ENCODE measurements at places on chromosomes 11 and 22.

DNA sequence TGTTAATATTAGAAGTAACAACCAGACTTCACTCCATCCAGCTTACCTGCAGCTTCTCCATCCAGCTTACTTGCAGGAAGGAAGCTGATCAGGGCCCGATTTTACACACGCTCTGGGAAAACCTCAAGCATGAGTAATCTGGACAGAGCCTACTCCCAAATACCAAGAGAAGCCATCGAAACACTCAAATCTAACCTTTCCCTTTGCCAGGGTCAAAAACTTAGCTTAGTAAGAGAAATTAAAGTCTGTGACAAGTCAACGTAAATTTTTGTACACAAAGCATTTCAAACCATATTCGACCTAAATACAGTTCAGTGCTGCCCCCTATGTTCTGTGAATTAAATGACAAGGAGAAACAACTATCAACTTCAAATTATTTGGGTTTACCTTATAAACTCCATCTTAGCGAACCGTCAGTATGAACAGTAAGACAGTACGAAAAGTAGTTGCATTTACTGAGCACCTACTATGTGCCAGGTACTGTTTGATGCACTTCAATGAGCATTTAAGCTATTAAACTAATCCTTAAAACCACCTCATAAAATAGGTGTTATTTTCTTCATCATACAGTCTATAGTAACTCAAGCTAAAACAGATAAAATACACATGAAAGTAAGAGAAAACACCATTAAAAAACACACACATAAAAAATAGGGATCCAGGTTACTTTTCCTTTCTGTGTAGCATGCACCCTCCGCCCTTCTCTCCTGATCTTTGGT lies 36.9 kb downstream of the ARFGAP3 start:
- no peak for DNase-seq

GRCh38 chr22:27680636-27681035 lies 120.9 kb downstream of the MN1 start:
- no peak for DNase-seq

DNA sequence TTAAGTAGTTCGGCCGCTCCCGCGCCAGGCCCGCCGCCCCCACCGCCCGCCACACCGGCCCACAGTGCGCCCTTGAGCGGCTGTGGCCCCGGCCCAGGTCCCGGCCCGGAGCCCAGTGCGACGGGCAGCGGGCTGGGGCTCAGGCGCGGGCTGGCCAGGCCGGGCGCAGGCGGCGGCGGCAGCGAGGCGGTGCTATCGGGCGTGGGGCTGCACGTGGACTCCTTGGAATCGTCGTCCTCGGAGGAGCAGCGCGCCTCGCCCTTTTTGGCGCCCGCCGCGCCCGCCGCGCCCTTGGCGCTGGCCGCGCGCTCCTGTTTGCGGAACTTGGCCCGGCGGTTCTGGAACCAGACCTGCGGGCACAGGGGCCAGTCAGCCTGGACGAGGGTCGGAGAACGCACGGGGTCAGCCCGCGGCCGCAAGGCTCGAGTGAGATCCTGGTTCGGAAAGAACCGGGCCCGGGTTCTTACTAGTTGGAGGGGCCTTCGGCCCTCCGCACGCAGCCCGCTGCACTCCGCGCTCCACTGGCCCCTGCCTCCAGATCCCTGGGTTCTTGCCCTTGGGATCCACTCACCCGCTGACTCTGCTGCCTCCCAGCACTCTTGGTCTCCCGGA lies 4.0 kb downstream of the PHOX2A start:
- no peak for DNase-seq

- DNase-seq, result no peak
Observed at GRCh38 chr11:57751676-57752253, at the start of gene BTBD18. Gene BTBD18, minus strand, starts transcription at chr11:57751819. Its CDS starts 631 bp downstream, at chr11:57751188.

DNA sequence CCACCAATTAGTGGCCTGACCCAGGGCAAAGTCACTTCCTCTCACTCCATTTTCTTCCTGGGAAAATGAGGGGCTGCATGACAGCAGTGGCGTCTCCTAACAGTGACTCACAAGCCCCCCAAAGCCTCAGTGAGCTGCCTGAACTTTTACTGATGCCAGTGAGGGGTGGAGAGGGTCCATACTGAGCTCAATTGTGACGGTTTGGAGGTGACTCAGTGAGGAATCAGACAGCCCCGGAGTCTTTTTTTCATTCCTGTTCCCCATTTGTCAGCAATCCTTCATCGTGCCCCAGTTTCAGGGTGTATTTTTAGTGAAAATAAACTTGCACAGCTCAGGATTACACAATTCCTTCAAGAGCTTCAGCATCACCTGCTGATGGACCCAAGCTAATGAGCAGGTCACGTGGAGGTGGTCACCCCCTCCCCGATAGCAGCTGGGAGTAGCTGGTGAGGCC lies 30.1 kb upstream of the RASD2 start:
- no peak for DNase-seq

GRCh38 chr11:17273668-17274282 lies 2.8 kb upstream of the NUCB2 start:
- DNase-seq, result no peak

- DNase-seq, result no peak
Observed at GRCh38 chr11:11582011-11582701, 39.6 kb downstream of the GALNT18 start.

DNA sequence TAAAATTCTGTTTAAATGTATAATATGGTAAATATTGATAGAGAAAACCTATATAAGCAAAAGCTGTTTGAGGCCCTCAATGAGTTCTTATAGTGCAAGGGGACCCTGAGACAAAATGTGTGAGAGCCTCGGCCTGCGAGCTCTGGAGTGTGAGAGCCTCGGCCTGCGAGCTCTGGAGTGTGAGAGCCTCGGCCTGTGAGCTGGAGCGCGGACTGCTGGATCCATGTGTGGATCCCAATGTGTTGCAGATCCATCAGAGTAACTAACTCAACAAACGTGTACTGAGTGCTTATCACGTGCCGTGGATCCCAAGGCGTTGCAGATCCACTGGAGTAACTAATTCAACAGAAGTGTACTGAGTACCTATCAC lies 6.0 kb downstream of the RTL6 start:
- no peak for DNase-seq

- DNase-seq, result no peak
Observed at GRCh38 chr22:48923165-48923865, 904.4 kb downstream of the BRD1 start.

GRCh38 chr11:59802639-59803176 lies 7.9 kb downstream of the MRPL16 start:
- DNase-seq, result peak; percentile 14

GRCh38 chr22:39098576-39098975 lies 1.5 kb downstream of the APOBEC3H start:
- no peak for DNase-seq

GRCh38 chr11:16775614-16776283 lies 37.3 kb downstream of the C11orf58 start:
- no peak for DNase-seq

GRCh38 chr22:48683640-48684039 lies 1144.0 kb downstream of the BRD1 start:
- DNase-seq, result no peak

DNA sequence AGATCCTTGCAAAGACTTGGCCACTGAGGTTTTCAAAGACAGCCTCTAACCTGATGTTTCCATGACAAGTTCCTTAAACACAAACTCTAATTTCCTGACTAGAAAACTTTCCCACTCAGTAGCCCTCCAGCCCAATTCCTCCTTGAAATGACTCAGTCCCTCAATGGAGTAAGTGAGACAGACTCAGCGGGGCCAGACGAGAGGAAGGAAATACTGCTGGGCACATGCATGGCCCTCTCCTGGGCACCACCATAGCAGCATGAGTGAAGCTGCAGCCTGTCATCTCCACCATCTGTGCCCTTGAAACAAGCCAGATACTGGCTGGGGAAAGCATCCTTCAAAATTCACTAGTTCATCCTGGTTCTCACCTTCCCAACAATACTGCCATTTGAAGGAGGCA lies 76.2 kb upstream of the GDPD4 start:
- no peak for DNase-seq

DNA sequence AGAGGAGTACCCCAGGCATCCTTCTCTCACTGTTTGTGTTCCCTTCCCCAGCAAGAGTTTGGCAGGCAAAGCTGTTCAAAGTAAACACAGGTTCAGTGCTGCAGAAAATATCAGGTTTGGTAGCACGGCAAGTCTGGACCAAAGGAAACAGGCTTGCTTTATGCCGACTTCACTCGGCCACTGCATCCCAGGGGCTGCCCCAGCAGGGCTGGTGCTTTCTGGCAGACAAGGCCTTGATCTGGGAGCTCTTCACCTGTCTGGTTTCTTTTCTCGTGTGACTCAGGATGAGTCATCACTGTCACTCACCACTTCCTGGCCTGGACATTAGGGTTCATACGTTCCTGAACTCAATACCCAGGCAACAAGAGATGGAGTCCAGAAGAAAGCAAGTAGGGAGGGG lies 52.6 kb upstream of the NAV2 start:
- DNase-seq, result no peak

DNA sequence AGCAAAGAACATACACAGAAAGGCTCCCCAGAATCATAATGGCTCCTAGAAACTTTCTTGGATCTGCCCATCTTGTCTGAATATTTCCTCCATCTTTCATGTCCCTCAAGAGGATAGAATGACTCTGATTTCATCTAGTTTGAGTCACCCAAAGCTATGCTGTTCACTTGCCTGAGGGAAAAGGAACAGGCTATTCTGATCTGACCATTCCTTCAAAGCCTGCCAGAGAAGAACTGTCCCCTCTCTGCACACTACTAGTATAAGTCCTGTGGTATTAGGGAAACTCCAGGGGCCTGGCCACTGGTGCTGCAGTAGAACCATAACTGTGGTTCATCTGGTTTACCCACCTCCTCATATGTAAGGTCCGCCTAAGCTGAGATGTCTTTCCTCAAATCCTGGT lies 2.4 kb upstream of the PATE1 start:
- no peak for DNase-seq

GRCh38 chr11:5689551-5689983 lies at the start of gene TRIM22:
Gene TRIM22, plus strand, starts transcription at chr11:5689790. Its CDS starts 6,443 bp downstream, at chr11:5696233.
- peak; percentile 26 for DNase-seq

GRCh38 chr22:19730198-19730597 lies 6.9 kb downstream of the GP1BB start:
- no peak for DNase-seq

GRCh38 chr22:19430890-19431541 lies 517 bp downstream of the HIRA start:
- DNase-seq, result no peak

DNA sequence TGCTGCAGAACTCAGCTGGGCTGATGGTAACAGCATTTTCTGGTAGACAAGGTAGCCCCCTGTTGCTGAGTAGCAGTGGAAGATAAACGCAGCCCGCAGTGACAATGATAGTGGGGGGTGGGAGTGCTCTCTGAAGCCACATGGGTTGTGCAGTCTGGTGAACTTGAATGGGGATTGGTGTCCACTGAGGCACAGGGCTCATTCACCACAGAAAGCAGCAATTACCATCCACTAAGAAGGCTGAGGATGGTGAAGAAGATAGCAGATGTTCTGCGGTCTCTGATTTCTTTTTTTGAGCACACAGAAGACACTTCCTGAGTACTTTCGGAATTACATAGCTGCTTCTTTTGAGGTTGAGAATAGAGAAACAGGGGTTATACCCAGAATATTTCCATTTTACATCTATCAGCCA lies 150.3 kb downstream of the LRRC4C start:
- DNase-seq, result no peak

GRCh38 chr11:7642747-7643146 lies 30.6 kb downstream of the CYB5R2 start:
- no peak for DNase-seq

DNA sequence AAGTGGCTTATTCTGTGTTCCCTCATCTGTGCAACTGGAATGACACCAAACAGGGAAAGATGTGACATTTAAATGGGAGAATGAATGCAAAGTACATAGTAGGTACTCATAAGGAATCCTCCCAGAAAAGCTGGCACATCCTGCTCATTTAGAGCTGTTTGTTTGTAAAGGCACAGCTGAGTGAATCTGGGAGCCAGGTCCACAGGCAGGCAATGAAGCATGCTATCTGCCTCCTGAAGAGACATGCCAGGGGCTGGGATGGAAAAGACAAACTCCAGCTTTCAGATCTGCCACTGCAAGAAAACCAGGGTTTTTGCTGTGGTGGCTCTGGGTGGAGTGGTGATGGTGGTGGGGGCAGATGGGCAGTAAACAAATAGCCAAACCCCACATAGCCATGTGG lies 150.1 kb downstream of the TENM4 start:
- DNase-seq, result no peak

DNA sequence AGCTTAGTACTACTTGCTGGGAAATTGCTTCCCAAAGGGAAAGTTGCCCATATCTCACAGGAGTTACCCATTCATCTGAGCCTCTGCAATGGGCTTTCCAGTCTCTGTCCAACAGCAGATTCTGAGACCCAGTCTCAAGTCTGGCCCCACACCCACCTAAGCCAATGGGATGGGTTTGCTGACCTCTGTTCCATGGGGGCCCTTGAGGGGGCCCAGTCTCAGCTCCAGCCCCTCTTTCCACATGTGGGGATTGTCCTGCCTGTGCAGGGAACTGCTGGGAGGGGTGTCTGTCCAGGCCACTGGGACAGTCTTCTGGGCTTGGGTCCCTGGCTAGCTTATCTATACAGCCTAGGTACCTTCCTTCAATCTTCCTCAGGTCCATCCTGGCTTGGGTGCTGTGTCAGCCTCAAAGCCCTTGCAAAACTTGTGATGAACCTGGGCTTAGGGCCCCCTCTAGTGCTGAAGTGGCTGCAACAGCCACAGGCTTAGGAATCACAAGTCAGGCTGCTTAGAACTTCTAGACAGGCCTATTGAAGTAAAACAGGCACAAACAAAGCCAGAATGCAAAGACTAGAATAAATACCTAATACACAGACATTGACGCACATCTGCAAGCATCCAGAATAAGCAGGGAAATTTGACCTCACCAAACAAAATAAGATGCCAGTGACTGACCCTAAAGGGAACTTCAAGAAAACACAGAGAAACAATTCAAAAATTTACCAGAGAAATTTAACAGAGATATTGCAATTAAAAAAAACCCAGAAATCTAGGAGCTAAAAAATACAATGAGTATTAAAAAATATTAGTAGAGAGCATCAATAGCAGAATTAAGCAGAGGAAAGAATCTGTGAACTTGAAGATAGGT lies 11.7 kb upstream of the PATL1 start:
- DNase-seq, result peak; percentile 19

GRCh38 chr22:17114898-17115235 lies 6.3 kb downstream of the TMEM121B start:
- DNase-seq, result no peak

DNA sequence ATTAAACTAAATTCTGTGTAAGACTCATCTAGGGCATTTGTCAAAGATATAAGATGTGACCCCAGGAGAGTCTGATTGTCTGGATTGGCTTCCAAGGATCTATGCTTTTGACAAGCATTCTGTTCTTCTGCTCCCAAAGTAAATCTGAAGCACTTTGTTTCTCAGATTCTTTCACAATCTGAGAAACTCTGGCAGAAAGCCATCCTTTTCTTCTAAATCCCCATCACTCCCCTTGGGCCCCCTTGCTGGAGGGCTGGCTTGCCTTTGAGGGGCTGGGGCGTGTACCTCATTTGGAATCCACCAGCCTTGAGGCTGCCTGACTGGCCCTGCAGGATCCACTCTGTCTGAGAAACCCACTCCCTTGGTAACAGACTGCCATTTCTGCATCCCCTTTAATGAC lies 173.5 kb upstream of the CTSC start:
- DNase-seq, result no peak

DNA sequence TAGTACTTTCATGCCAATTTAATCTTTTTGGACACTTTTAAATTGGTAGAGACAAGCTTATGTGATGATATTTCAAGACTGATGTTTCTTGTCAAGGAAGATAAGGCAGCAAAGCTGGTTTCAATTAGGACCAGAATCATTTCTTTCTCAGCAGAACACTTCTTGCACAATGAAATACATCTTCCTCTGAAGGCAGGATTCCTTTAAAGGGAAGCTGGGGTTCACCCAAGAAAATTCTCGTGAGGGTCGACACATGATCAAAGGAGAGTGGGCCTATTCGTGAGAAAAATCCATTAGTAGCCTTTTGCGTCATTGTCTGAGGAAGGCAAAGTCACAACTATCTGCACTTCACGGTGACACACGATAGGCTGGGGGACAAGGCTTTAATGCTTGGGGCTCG lies 17.6 kb downstream of the TTC12 start:
- no peak for DNase-seq

Measured in activated T-cell treated with anti-CD3 and anti-CD28 coated beads for 1 hour (primary cell).